ENCODE measurements at places on chromosomes 1 and 21.
A peak's percentile ranks its signal among the peaks of the same experiment; 100 is the strongest.

DNA sequence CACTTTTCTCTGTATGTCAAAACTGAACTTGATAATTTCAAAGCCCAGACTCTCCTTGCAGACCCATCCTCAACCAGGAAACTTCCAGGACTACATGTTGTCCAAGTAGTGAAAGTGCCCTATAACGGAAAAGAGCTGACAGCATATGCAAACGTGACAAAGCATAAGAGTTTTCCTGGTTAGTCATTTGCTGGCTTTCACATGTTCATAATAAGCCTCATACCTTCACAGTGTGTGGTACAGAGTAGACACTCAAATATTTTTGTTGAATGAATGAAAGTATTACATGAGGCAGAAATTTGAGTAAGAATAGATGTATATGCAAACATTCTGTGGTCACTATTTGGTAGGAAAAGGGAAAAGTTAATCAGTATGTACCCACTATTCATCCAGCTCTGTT, 473.3 kb downstream of the MRPL39 start:
- no peak for DNase-seq

GRCh38 chr1:151733126-151733525, 11.8 kb downstream of the RIIAD1 start:
- no peak for DNase-seq

DNA sequence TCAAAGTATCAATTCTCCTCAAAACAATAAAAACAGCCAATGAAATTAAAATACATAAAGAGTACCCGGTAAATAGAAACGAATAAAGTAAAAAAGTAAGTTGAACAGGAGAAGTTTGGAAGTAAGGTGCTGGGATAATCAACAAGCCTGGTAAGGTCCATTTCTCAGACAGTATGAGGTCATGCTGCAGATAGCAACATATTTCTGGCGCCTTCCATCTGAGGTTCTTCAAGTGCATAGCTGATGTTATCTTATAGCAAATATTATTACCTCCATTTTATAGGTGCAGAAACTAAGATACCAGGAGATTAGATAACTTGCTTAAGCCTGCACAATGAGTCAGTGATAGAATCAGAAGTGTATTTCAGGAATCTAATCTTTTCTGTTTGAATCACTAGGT, 23.7 kb upstream of the CEP350 start:
- no peak for DNase-seq

DNA sequence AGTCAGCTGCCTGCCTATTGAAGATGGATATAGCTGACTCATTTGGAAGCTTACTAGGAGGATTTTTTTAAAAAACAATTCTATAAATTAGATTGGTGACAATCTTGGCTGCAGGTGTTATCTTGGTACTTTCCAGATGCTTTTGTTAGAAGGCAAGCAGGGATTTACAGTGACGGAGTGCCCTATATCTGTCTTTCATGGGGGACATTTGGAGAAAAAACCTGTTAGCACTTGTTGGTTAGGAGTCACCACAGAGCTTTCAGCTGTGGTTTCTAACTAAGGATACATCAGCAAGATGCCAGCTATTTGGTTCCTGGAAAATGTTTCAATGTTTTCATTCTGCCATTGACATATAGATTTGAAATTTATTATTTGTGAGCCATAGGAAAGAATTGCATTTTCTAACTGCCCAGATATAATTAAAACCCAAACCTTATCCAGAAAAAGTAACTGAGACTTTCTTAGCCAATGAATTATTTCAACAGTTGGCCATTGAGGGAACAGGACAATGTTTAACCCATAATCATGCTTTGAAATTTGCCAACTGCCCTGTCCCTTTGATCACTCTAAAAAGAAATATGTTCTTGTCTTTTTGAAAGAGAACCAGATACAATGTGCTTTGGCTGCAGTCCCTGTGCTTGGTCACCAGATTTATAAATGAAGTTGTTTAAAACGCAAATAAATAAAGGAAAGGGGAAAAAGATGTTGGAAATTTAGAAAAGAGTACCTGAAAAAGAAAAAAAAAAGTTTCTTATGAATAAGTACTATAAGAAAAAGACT, 761.0 kb upstream of the CXADR start:
- peak; percentile 40 for DNase-seq

DNA sequence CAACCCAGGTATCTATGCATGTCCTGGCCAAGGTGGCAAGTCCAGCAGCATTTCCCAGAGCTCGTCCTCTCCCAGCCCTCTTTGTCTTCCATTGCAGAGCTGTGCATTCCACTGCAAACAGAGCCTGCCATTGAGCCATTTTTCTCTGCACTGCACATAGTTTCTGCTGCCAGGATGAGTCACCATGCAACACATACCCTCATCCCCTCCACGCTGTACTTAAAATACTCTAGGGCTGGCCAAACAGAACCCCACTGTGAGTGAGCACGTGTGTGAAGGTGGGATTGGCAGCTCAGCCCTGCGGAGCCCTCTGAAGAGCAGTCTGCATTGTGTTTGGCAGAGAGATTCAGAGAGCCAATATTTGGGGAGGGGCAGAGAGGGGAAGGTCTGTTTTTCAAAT, 3.9 kb upstream of the ATP1B1 start:
- DNase-seq, result peak; percentile 33

DNA sequence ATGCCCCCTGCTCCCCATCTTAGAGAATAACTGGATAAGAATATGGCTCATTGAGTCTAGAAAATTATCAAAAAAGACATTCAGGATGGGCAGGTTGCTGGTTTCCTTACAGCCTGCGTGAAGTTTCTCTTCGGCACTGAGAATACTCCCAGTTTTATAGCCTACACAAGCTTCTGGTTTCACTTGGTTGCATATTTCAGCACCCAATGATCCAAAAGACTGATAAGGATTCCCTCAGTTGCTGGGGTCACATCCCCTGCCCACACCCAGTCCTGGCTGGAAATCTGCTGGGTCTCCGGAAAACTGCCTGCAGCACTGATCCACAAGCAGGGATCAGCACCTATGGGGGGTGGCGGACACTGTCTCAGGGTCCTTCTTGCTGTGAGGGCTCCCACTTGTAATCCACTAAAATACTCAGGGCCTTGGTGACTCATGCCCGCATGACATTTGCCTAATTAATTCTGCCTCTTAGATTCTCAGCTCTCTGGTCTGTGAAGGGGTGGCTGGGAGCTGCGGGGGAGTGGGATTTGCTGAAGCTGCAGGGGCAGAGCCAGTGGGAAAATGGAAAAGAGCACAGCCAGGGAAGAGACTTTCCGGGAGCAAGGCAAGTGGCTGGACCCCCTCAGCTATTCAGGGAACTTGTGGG, 142.5 kb downstream of the ZNF648 start:
- no peak for DNase-seq

- no peak for DNase-seq
Observed at GRCh38 chr1:1326075-1326605, 1.5 kb downstream of the CPTP start.

DNA sequence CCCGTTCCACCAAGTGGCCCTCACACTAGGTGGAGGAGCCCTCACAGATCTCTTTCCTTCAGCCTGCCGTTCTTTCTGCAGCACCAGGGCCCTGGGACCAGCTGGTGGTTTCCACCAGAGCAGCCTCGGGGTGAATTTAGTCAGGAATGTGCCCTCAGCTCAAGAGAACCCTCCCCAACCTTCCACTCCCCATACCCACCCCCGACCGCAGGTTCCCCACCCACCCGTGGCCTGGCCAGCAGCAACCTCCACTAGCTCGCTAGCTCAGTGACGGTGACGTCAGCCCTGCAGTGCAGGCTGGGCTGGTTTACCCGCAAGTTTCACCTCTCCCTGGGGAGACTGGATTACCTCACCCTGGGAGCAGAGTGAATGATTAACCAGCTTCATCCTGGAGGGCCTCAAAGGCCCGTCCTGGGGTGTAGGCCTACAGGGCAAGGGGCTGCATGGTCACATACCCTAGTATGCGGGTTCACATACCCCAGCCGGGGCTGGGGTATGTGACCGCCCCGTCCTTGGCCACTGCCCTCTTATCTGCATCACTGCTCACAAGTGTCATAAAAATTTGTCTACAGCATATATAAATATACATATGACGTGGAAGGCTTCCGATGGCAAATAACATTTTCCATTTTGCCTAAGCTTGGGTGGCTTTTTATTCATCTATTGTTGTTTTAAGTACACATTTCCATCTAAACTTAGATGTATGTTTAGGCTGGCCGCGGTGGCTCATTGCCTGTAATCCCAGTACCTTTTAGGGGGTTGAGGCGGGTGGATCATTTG, 24.5 kb downstream of the ELF3 start:
- peak; percentile 90 for DNase-seq

DNA sequence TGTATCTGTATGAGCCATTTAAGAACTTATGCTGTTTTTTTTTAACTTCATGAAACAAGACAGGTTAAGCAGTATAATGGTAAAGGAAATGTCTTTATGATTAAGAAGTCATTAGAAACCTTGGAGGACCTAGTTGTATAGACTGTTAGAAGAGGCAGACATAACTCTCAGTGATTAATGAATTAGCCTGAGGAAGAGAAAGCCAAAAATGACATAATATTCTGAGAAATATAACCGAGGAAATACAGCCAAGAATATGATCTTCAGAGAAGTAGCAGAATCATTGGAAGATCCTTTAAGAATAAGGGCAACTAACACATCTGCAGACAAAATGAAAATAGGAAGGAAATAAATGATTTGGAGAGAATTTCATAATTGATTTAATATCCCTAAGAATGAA, 738.1 kb upstream of the NCAM2 start:
- no peak for DNase-seq

DNA sequence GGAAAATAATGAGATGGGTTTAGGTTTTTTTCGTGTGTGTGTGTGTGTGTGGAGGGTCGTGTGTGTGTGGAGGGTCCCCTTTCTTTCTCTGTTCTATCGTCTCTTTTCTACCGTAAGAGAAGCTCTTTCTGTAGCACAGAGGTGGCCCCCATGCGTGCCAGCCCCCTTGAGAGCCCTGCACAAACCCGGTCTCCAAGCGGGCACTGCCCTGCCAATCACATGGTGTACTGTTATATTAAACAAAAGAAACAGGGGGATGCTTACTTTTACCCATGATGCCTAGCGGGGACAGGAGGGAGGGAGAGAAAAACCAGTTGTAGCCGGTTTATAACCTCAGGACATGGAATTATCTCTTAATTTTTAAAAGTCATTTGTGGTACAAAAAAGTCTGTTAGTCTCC, 41.0 kb downstream of the GATAD2B start:
- no peak for DNase-seq

GRCh38 chr1:154093699-154094098, 61.2 kb downstream of the NUP210L start:
- no peak for DNase-seq

DNA sequence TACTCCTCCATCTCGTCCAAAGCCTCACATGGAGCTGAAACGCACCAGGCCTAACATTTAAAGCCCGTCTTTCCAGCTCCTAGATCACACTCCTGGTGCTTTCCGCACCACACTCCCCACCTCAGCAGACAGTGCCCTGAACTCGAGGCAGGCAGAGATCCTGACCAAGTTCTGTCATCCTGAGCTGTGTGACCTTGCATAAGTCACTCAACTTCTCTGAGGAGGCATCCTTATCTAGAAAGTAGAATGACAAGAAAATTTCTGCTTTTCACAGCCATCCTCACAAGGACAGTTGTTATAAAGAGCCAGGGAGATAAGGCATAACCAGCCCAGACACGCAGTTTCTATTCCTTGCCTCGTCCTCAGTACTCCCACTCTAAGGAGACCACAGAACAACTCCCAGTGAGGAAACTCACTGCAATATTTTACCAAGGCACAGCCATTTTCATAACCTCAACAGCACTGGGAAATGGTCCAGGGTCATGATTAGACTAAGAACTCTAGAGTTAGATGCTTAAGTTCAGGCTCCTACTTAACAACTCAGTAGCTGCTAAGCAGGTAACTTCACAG, 3.1 kb downstream of the LRP8 start:
- no peak for DNase-seq
